ENCODE measurements at places on chromosomes 4 and X.

DNA sequence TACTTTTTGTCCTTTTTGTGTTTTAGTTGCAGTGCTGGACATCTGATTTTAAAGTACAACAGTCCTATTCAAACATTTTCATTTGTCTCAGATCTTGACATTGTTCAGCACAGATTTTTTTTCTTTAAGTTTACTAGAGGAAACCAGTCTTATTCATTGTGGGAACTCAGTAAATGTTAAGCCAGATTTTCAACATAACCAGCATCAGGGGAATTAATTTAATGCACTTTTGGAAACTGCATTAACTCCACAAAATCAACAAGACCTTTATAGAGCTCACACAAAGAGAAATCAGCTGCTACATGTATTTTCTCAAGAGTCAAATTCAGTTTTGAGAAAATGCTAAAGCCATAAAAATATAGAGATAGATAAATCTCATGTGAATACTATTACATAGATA, 9.9 kb downstream of the CPE start:
- no peak for DNase-seq

- DNase-seq: peak; percentile 38
Observed at GRCh38 chr4:87657525-87657924, 7.4 kb downstream of the DMP1 start.

DNA sequence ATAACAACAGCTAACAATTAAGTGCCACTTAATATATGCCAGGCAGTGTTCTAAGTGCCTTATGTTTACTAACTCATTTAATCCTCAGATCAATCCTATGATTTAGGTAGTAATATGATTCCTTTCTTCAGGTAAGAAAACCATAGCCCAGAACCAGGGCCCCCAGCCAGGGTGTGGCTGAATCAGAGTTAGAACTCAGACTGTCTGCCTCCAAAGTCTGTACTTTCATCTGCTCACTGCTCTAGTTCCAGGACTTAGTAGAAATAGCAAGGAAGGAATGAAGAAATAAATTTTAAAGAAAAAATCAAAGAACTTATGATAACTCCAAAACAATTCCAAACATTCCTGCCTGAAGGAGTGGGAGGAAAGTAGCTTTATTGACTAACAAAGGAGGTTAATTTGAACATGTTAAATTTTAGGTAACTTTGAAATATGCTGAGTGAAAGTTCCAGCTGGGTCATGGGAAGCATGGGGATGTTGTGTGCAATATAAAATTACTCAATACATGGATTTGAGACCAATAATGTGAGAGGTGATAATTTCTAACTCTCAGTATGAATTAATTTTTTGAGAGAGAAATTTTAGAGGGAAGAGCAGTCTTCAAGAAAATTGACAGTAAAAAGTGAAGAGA, 8.8 kb upstream of the ADH1C start:
- DNase-seq: no peak

GRCh38 chr4:177855507-177856197, 413.4 kb upstream of the AGA start:
- DNase-seq: no peak

GRCh38 chrX:2689773-2690666, 1.1 kb upstream of the CD99 start:
- DNase-seq: no peak

DNA sequence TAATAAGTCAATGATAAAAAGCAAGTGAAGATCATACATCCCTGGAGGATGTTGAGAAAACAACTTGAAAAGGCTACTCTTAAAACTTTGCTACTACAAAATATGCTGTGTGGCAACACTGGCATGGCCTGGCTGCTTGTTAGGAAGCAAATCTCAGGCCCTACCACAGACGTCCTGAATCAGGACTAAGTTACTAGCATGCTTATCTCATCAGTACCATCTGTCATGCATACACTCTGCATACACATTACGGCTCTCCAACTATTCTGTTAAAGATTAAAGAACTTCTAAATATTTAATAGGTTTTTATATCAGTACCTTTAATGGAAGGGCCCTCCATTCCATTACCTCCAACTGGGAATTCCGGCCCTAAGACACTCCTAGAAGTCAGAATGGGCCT, 8.2 kb downstream of the PAPSS1 start:
- no peak for DNase-seq

DNA sequence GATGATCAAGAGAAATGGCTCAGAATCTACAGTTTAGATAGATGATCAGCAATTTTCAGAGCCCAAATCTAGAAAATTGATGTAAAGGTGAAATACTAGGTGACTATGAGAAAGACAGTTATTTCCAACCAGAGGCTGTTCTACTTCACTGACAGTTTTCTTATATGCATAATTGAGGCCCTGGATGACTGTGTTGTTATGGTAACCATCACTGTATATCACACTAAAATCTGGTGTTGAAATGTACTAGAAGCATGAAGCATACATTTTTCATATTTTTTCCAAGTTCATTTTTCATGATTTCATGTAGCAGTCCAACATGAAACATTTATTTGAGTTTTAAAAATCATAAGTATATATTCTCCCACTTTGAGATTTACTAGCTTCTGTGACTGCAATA, 87.4 kb downstream of the ATXN3L start:
- peak; percentile 33 for DNase-seq

- peak; percentile 54 for DNase-seq
Observed at GRCh38 chrX:21723084-21723483, 34.8 kb downstream of the SMPX start.

- DNase-seq: no peak
Observed at GRCh38 chr4:127139788-127140286, 492.9 kb upstream of the INTU start.

- no peak for DNase-seq
Observed at GRCh38 chr4:110610940-110611831, 11.7 kb downstream of the PITX2 start.

DNA sequence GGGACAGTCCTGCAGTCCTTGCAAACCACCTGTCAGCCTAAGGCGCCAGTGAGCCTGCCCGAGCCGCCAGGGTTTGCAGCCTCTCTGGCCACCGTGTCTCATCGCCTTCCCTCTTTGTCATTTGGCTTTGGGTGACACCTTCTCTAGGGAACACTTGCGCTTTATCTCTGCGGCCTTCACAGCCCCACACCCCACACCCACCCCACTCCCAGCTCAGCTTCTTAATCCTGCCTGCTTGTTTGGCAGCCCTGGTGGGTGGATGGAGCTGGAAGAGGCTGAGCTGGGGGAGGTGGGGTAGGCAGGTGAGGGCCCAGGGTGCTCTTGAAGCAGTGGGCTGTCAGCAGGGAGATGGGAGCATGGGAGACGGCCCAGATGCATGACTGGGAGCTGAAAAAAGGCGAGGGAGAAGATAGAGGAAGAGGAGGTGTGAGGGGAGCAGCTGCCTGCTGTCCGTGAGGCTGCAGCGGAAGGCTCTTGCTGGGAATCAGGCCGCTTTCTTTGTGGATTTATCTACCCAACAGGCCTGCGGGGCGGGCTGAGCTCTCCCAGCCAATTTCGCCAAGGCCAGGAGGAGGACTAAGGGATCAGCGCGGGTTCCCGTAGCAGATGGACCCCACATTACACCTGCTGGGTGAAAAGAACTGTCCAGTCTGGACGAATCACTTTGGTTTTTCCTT, 97.5 kb upstream of the STOX2 start:
- no peak for DNase-seq

- DNase-seq: no peak
Observed at GRCh38 chr4:8394806-8395205, 45.7 kb downstream of the ACOX3 start.
